ENCODE measurements at places on chromosomes 7 and 10. TPM values are rescaled to one million over a fixed set of nuclear protein-coding genes. Genes with fewer than 3 reads are reported as not detected.

The CHST12 gene
- 19.0 TPM for total RNA-seq

The CHAT gene
- total RNA-seq: not detected

The ERVW-1 gene
- not detected for total RNA-seq

The AOC1 gene
- total RNA-seq: 1.5 TPM

The EDRF1 gene
- total RNA-seq: 34.0 TPM

The RAPGEF5 gene
- 56.9 TPM for total RNA-seq

The SLC18A3 gene
- not detected for total RNA-seq

The NEUROG3 gene
- not detected for total RNA-seq

The HERC4 gene
- total RNA-seq: 79.5 TPM

The ERCC6 gene
- 28.0 TPM for total RNA-seq

The HABP2 gene
- 0.23 TPM for total RNA-seq

The KNDC1 gene
- total RNA-seq: 2.2 TPM

The ACTL6B gene
- total RNA-seq: not detected

The CLRN3 gene
- not detected for total RNA-seq

The SAP25 gene
- 2.8 TPM for total RNA-seq

The MRLN gene
- not detected for total RNA-seq

The CPN1 gene
- total RNA-seq: not detected

The NUDCD3 gene
- total RNA-seq: 131 TPM

The DGKB gene
- total RNA-seq: 0.99 TPM

The GLI3 gene
- total RNA-seq: 28.8 TPM

The TDRD1 gene
- 0.23 TPM for total RNA-seq

The GPR146 gene
- total RNA-seq: 8.7 TPM

The CEP41 gene
- total RNA-seq: 16.4 TPM

The CTAGE8 gene
- 3.2 TPM for total RNA-seq

The ZNHIT1 gene
- 57.1 TPM for total RNA-seq

The AGR2 gene
- 216 TPM for total RNA-seq

The EIF3B gene
- 142 TPM for total RNA-seq

The PNLIP gene
- not detected for total RNA-seq

The AKR1D1 gene
- not detected for total RNA-seq

The MALRD1 gene
- 2.3 TPM for total RNA-seq

The MSMB gene
- not detected for total RNA-seq

The TRPV5 gene
- total RNA-seq: not detected

The MPP7 gene
- total RNA-seq: 35.8 TPM

The CCDC146 gene
- 11.7 TPM for total RNA-seq

The KAZALD1 gene
- total RNA-seq: 3.4 TPM

The KIAA1217 gene
- total RNA-seq: 108 TPM

The SH2B2 gene
- total RNA-seq: 6.1 TPM

The NKX2-3 gene
- not detected for total RNA-seq

The GRID1 gene
- 2.7 TPM for total RNA-seq

The GJD4 gene
- not detected for total RNA-seq

The CNPY1 gene
- not detected for total RNA-seq

The SCART1 gene
- 5.3 TPM for total RNA-seq

The COL26A1 gene
- not detected for total RNA-seq

The ADAM12 gene
- total RNA-seq: 12.3 TPM

The PGAM2 gene
- total RNA-seq: 0.62 TPM

The DBF4 gene
- 12.1 TPM for total RNA-seq

The UPF2 gene
- 25.6 TPM for total RNA-seq

The LRRC18 gene
- total RNA-seq: not detected

The HKDC1 gene
- 0.10 TPM for total RNA-seq

The OPN4 gene
- total RNA-seq: not detected

The NPTX2 gene
- 12.5 TPM for total RNA-seq

The LIPM gene
- not detected for total RNA-seq

The MAT1A gene
- 0.75 TPM for total RNA-seq

All from ureter (tissue), 1 donor.